Lower leg skin (tissue), 4 donors: ENCODE measurements at places on chromosomes 6 and 20.

DNA sequence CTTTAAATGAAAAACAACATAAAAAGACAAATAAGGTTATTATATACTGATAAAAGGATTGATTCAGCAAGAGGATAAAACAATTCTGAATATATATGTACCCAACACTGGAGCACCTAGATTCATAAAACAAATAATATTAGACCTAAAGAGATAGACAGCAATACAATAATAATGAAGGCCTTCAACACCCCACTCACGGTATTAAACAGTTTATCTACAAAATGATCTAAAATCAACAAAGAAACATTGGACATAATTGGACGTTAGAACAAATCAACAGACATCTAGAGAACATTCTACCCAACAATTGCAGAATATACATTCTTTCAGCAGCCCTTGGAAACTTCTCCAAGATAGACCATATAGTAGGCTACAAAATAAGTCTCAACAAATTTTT is 24.1 kb downstream of the TREM1 start:
- no peak for DNase-seq

DNA sequence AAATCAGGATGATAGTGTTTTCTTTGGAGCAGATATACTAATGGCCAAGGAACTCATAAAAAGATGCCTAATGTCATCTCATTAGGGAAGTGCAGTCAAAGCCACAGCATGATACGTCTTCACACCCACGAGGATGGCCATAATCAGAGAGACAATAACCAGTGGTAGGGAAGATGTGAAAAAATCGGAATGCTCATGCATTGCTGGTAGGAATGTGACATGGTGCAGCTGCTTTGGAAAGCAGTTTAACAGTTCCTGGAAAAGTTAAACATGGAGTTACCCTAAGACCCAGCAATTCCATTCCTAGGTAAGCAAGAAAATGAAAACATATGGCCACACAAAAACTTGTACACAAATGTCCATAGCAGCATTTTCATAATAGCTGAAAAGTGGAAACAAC is 29.9 kb downstream of the BCAS1 start:
- DNase-seq: no peak

- no peak for DNase-seq
Observed at GRCh38 chr20:23928788-23929187, 49.2 kb upstream of the CST5 start.

GRCh38 chr6:54617730-54618129 is 228.8 kb upstream of the FAM83B start:
- no peak for DNase-seq

DNA sequence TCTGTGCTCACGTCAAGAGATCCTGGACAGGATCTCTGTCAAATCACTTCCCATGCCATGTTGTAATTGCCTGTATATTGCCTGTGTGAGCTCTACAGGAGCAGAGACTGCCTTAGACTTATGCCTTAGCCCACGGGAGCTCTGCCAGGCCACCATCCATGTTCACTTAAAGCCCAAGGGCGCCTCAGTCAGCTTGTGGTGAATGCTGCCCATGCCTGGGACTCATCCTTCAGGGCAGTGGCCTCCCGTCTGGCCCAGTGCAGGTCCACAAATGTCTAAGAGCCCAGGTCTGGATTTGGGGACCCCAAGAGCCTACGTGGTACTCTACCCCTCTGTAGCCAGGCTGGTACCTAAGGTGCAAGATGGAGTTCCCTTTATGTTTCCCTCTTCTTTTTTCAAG is 22.4 kb upstream of the BPIFA2 start:
- no peak for DNase-seq

GRCh38 chr20:62822239-62822787 is 5.5 kb downstream of the COL9A3 start:
- DNase-seq: no peak

DNA sequence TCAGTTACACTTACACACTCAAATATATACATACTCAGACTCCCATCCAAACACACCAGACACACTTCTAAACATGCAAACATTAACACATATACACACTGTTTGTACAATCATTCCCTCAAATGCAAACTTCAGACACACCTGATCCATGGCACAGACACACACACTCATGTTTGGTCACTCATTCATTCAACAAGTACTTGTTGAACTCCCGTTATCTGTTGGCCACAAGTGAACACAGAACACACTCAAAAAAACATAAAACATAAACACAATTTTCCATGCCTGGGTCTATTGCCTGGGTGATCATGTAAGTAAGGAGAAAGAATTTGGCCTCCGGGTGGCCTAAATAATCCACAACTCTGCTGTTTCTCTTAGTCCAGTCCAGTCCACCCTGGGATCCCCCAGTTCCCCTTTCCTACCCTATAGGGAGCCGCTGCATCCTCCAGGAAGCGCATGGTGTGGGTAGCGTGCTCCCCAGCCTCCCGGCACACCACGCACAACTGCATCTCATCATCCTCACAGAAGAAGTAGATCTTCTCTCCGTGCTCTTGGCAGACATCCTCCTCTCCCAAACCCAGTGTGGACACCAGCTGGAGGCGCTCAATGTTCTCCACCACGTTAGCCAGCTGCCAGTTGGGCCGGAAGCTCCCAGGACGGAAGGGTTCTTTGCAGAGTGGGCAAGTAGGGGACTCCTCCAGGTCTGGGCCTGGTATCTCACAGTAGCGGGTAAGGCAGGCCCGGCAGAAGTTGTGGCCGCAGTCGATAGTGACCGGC is 815 bp downstream of the TRIM10 start:
- DNase-seq: no peak

- DNase-seq: no peak
Observed at GRCh38 chr6:167682125-167682524, 144.6 kb upstream of the AFDN start.

DNA sequence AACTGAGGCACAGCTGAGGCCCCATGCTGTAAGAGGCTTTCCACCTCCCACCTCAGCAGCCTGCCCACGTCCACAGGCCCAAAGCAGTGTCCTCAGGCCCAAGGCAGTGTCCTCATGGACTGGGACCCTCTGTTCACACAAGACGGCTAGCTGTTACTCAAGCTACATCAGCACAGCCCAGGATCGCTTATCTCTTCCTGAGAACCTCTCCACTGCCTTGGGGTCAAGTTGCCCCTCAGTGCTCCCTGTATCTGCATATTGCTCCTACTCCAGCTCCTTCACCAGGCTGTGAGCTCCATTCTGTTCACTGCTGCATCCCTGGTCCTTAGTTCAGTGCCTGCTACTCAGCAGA is 208.8 kb upstream of the TAB2 start:
- DNase-seq: no peak

DNA sequence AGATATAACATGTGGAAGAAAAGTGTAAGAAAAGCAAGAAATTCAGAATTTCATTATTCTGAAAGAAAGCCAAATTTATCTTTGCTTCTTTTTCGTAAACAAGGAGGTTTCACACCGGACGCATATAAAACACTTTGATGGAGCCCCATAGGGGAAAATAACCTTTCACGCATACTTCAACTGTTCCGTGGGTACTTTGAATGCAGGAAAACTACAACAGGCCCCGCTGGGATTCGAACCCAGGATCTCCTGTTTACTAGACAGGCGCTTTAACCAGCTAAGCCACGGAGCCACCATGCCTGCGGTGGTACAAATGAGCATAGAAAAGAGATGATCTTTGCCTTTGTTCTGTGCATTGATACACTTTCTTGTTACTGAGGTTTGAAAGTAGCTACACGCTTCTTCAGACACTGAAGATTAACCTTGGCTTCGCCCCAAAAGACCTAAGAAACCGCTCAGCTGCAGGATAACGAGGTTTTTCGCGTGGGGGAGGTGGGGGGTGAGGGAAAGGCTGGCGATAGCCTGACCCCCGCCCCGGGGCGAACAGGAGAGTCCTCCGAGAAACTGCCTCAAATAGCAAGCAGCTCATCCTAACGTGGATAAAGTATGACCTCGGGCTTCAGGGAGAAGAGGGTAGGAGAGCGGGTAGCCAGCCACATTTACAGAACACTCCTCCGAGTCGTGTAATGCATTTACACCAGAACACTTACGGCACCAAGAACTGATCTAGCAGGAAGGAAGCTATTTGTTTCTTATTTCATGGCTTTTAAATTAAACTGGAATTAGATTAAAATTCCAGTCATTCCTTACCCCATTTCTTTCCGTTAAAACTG is 5.3 kb upstream of the HMGN4 start:
- peak; percentile 93 for DNase-seq

GRCh38 chr6:100592929-100593328 is 128.2 kb upstream of the SIM1 start:
- DNase-seq: no peak

GRCh38 chr6:164409309-164410009 is 899.9 kb downstream of the C6orf118 start:
- DNase-seq: no peak

- DNase-seq: no peak
Observed at GRCh38 chr6:89527634-89528033, 94.7 kb downstream of the ANKRD6 start.

- DNase-seq: no peak
Observed at GRCh38 chr6:37785002-37785662, 34.4 kb upstream of the ZFAND3 start.

- DNase-seq: no peak
Observed at GRCh38 chr6:117233145-117233544, 32.2 kb upstream of the VGLL2 start.

DNA sequence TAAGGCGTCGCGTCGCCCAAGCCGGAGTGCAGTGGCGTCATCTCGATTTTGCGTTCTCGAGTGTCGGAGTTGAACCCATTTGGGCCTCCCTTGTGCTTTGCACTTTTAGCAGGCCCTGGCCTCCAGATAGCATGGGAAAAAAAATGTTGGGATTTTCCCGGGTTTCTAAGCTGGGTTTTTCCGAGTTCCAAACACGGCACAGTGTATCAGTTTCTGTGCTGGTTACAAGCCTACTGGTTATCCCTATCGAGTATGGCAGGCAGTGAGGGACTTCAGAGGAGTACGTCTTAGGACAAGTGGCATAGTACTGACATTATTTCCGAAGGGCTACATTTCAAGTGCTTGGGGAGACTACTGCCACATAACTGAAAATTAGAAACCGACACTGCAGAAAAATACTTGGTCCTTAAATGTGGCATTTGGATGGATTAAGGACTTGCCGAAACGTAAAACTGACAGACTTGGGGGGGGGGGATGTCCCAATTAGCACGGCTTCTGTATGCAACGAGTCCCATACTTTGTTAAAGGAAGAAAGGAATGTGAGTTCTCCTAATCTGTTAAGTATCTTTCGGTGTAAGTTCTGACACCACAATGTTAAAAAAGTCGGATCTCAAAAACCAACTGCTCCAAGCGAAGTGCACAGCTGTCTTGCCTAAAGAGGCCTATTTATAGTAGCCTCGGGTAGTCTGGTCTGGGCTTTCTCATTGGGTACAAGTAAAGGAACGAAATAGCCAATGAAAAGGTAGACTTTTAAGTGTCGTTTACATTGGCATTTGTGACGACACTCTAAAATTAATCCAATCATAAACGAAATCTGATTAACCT is 70.2 kb downstream of the HFE start:
- peak; percentile 90 for DNase-seq

DNA sequence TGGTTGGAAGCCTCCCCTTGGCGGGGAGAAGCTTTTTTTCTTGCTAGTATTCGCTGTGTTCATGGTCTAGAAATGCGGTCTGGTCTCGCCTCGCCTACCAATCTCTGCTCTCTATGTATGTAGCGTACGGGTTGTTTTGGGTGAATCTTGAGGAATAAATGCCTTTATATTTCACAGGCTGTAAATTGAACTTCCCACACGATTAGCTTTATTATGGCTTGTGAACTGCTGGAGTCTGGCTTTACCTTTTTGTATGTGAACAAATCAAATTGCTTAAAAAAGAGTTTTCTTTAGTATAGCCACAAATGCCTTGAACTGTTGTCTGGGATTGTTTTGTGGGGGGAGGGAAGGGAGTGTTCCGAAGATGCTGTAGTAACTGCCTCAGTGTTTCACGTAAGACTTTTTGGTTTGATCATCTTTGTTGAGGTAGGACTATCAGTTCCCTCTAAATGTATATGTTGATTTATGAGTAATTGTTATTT is 2.2 kb downstream of the INSM1 start:
- DNase-seq: no peak

GRCh38 chr20:31615416-31615815 is 10.3 kb downstream of the ID1 start:
- DNase-seq: no peak

- DNase-seq: no peak
Observed at GRCh38 chr20:42795111-42795695, 394.5 kb downstream of the PTPRT start.

DNA sequence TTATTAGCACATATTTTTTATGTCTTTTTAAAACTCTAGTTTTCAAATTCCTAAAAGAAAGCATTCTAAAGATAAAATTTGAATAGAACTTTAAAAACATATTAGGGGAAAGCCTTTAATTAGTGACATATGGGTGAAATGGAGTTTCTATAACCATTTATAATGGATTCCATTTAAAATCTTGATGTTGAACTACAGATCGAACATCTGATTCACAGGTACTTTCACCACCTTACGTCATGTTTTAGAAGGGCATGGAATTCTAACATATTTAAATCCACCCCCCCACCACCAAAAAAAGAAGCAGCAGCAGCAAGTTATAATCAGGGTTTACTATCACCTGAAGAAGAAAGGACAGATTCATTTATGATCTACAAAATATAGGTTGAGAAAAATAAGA is 298.4 kb downstream of the SMOC2 start:
- no peak for DNase-seq

GRCh38 chr6:16058201-16058928 is 70.5 kb upstream of the MYLIP start:
- no peak for DNase-seq
